ENCODE measurements at places on chromosomes 11 and 22. TPM values are rescaled to one million over a fixed set of nuclear protein-coding genes. Genes with fewer than 3 reads are reported as not detected.
A peak's percentile ranks its signal among the peaks of the same experiment; 100 is the strongest.

DNA sequence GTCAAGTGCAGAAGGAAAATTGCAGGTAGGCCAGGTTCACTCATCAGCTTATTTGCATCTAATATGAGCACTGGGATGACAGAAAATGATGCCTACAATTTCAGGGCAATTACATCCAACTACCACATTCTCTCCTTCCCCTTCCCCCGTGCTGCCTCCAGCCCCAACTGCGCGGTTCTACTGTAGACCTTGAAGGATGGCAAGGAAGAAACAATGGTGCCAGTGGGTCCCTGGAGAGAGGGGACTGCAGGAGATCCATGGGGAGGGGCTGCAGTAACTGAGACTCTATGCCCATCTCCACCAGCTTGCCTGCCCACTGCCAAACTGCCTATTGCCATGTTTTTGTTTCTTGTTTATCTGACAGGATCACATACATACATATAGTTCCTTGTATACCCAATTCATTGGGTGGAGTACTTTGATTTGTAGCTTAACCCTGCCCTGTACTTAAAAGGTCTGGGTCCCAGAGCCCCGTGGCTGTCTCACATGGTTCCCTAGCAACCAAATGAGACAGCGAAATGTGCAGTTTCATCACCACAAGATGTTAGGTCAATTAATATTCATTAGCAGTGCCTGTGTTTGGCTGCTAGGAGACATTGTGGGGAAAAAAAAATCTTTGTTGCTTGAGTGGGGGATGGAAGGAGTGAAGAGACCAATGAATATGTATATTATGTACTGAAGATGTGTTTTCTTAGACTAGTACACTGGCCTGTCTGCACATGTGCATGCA, 253.5 kb upstream of the PLET1 start:
- H3K27me3 ChIP-seq: peaks cover 5% of the 10 kb centered on the region
- DNase-seq: no peak
- H3K4me3 ChIP-seq: no peak overlapping the region
- H3K36me3 ChIP-seq: no peaks in the 10 kb centered on the region
- no peak overlapping the region for H3K27ac ChIP-seq

GRCh38 chr22:38981005-38981991, 849 bp upstream of the APOBEC3B start:
- no peak for DNase-seq
- peak overlapping the region; percentile 48 for H3K4me3 ChIP-seq
- no peaks in the 10 kb centered on the region for H3K36me3 ChIP-seq
- no peaks in the 10 kb centered on the region for H3K27me3 ChIP-seq
- peaks cover 4% of the 10 kb centered on the region for H3K4me1 ChIP-seq

DNA sequence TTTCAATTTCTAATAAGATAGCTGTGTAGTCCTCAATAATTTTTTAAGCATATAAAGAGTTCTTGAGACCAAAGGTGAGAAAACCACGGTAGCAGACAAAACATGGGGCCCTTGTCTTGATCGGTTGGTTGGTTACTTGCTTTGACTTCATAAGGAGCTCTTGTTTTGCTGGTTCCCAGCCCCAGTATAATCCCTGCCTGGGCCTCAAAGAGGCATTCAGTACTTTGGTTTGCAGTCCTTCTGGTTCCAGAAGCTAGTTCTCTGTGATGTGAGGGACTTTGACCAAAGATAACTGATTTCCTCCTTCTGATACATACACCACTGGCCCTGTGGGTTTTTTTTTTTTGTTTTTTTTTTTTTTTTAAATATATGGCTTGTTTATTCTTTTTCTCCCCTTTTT, 17.1 kb downstream of the MARK2 start:
- no peak overlapping the region for H3K27ac ChIP-seq
- no peaks in the 10 kb centered on the region for H3K36me3 ChIP-seq
- no peaks in the 10 kb centered on the region for H3K4me1 ChIP-seq
- H3K27me3 ChIP-seq: no peaks in the 10 kb centered on the region

- no peak overlapping the region for H3K27ac ChIP-seq
- no peaks in the 10 kb centered on the region for H3K27me3 ChIP-seq
- peaks cover 22% of the 10 kb centered on the region for H3K4me1 ChIP-seq
- H3K4me3 ChIP-seq: no peak overlapping the region
- DNase-seq: no peak
- 0 out of 2 replicates have a peak, but pooled peaks cover 2% of the 10 kb centered on the region for H3K36me3 ChIP-seq
Observed at GRCh38 chr11:68044145-68044813, 5.5 kb downstream of the TCIRG1 start.

GRCh38 chr11:46203746-46204145, 73.7 kb upstream of the CREB3L1 start:
- no peak overlapping the region for H3K4me3 ChIP-seq
- no peaks in the 10 kb centered on the region for H3K4me1 ChIP-seq
- H3K27me3 ChIP-seq: peaks cover 3% of the 10 kb centered on the region
- no peak for DNase-seq

DNA sequence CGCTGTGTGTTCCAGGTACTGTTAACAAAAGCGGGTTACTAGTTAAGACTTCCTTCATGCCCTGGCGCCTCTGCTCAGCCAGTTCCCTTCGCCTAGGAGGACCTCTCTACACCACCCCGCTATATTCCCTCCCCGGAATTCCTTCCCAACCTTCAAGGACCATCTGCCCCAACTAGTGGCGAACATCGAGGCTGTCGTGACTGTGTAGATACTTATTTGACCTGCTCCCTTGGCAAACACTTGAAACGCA, 450 bp upstream of the BCL2L13 start:
- peak overlapping the region; percentile 98 for H3K4me3 ChIP-seq
- peak overlapping the region; percentile 98 for H3K27ac ChIP-seq
- H3K36me3 ChIP-seq: peaks cover 8% of the 10 kb centered on the region
- DNase-seq: no peak

DNA sequence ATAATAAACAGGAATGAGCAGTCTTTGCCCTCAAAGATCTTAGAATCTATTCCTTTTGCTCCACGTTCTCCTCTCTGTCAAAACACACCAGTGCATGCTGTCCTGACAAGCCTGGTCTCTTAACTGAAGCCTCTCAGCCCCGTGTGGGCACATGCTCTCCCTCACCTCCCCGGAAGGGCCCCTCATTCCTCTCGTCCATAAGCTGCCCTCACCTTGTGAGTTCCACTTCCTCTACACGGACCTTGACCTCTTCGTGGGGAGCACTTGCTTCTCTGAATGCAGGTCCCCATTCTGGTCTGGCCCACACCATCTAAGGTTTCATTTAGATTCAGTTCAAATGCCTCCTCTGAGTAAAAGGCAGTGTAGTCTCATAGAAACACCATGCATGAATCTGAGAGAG, 412.3 kb upstream of the SYN3 start:
- H3K27ac ChIP-seq: no peak overlapping the region
- H3K27me3 ChIP-seq: no peaks in the 10 kb centered on the region
- no peaks in the 10 kb centered on the region for H3K36me3 ChIP-seq
- H3K4me3 ChIP-seq: no peak overlapping the region
- H3K4me1 ChIP-seq: no peaks in the 10 kb centered on the region

Gene SHANK3
- 7.6 TPM for total RNA-seq

Gene SCGB1C1
- total RNA-seq: not detected

Gene PKP3
- total RNA-seq: 36.8 TPM
